ENCODE measurements at places on chromosomes 2 and 18. TPM values are rescaled to one million over a fixed set of nuclear protein-coding genes. Genes with fewer than 3 reads are reported as not detected.
A peak's percentile ranks its signal among the peaks of the same experiment; 100 is the strongest.

Gene MAPK4
- total RNA-seq, result 5.2 TPM

DNA sequence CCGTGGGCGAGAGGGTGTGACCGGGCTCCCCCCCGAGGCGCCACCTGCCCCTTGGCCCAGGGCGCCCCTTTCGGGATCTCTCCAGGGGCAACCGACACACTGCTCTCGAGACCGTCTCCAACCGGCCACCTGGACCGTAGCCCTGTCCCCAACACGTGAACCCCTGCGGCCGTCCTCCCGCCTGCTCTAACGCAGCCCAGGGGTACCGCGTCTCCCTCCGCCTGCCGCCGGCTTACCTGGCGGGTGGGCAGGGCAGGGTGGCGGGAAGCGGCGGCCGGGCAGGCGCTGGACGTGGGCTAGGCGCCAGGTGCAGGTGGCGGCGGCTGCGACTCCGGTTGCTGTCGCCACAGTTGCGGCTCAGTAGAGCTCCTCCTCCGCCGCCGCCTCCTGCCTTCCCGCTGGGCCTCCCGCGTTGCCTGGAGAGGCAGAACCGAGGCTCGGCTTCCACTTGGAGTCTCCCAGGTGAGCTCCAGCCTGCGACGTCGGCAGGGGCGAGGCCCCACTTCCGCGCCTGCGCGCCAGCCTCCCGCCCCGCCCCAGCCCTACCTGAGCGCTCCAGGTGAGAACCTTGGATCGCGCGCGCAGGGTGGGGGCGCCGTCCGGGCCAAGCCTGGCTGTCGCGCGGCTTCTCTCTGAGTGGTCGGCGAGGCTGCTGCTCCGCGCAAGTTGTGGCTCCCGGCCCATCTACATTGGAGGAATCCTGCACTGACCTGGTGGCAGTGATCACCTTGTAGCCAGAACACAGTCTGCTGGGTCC lies at the start of gene GALNT3:
Gene GALNT3, minus strand, starts transcription at position 469 of the 757 bp plus-strand sequence. CDS start 23,547 bp downstream, outside the sequence.
- DNase-seq, result peak; percentile 61

- DNase-seq, result no peak
These were observed 69.7 kb downstream of the MYCN start for GRCh38 chr2:16010011-16010410.

- no peak for DNase-seq
These were observed 83.9 kb downstream of the PIK3C3 start for GRCh38 chr18:42038936-42039335.

DNA sequence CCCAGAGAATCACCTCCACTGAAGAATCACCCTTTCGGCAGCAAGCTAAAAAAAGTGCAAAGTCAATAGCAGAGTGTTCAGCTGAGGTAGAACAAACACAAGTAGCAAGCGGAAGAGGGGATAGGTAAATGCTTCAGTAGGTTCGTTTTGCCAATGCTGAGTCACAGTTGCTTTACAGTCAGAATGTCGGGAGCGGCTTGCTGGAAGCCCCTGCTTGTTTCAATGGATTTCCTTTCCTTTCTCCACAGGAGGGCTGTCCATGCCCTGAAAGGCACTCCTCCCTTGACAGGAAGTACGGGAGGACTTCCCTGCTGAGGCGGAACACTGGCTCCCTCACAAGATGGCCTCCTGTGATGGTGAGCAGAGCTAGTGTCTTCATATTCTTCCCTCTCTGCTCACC lies 146.2 kb upstream of the LYPD1 start:
- DNase-seq, result no peak

- DNase-seq, result no peak
These were observed 29.8 kb downstream of the CDC42EP3 start for GRCh38 chr2:37641582-37642171.

- peak; percentile 52 for DNase-seq
These were observed 1.5 kb downstream of the DLX2 start for GRCh38 chr2:172100935-172101820.

DNA sequence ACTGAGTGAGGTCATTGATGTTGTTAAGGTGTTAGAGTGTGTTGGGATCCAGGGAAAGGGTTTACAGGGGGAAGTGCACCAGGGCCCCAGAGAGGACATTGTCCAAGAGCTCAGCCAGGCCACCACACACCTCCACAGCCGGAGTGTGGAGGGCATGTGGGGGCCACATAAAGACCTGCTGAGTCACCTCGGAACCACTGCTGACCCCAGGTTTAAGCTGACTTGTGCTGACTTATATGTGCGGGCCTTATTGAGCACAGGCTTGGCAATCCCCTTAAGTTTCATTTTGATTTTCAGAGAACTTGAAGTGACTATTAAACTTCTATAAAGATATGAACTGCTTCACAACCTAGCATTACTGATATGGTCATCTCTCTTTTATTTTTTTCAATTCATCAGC lies 166.2 kb upstream of the MAP3K20 start:
- DNase-seq, result no peak

GRCh38 chr2:70808983-70809958 lies 11.1 kb downstream of the CLEC4F start:
- DNase-seq, result no peak

DNA sequence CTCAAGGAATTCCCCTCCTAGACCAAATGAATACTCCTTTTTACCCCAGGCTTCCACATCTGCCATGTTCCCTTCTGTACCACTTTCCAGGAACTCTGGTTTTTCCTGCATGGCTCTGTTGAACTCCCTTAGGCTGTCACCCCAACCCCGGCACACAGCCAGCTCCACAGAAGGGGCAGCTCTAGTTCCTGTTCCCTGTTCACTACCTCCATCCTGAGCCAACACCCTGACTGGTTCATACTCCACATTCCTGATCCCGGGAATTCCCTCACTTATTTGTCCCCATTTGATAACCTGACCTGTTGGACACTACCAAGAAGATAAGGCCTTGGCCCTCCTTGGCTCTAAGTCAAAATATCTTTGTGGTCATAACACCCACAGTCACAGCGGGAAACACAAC lies 280.9 kb upstream of the RAB6C start:
- no peak for DNase-seq
